ENCODE measurements at places on chromosomes 1 and 21.
A peak's percentile ranks its signal among the peaks of the same experiment; 100 is the strongest.

DNA sequence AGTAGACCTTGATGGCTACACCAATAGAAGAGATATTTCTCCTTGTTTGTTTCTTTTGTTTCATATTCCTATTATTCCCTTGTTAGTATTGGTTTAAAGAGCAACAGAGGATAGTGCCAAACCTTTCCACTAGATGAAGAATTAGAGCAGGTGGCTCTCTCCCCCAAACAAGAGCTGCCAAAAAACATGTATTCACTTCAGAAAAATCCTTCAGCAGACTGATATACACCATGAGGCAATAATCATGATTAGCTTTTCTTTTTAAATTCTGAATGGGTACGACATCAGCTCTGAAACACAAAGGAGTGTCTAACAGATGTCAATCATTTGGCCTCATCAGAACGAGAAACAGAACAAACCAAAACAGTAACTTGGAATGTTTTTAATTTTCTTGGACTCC, 67.3 kb upstream of the MAP10 start:
- no peak for DNase-seq

- DNase-seq = no peak
Measured at GRCh38 chr1:40770296-40771070, 13.1 kb upstream of the KCNQ4 start.

DNA sequence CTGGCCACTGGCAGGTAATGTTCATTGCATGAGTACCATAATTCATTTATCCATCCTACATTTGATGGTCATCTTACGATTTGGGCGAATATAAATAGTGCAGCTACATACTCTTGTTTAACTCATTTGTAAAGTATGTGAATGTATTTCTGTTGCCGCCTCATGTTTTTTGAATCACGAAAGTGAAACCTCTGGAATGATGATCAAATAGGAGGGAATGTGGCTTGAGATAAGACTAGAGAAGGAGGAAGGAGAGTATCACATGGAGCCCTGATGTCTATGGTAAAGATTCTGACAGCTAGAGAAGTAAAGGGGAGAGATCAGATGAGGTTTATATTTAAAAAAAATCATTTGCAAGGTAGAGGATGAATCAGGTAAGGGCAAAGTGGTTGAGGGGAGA, 8.0 kb downstream of the MRPS14 start:
- peak; percentile 69 for DNase-seq

DNA sequence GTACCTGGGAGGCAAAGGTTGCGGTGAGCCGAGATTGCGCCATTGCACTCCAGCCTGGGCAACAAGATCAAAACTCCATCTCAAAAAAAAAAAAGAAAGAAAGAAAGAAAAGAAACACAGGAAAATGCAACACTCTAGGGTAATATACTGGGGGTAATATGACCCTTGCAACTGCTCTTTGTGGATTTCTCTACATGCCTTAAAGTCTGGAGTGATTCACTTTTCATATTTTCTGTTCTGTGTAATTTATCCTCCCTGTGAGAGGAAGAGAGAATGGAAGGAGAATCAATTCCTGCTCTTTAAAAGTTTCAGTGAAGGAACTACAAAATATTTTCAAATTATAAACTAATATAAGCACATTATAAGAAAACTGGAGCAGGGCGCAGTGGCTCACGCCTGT, 22.7 kb downstream of the RIT1 start:
- peak; percentile 75 for DNase-seq

DNA sequence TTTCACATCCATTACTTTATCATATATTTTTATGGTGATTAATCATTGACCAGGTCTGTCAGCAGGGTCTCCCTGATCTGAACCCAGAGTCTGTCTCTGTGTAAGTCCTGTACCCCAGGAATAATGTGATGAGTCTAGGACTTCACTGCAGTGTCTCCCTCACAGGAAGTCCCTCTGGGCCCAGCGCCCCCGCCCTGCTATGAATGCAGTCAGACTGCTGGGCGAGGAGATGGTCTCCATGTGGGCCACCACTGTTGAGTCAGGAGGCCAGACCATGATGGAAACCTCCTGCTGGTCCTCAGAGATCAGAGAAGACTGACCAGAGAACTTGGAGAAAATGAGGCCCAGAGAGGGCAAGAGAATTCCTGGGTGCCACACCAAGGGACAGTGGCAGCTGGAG, 9.5 kb downstream of the TMEM222 start:
- no peak for DNase-seq

GRCh38 chr1:204241050-204241449, 27.3 kb upstream of the GOLT1A start:
- DNase-seq = no peak

- no peak for DNase-seq
Measured at GRCh38 chr1:201395936-201396335, 3.2 kb downstream of the LAD1 start.

- DNase-seq = peak; percentile 51
Measured at GRCh38 chr1:76807543-76808260, 59.6 kb upstream of the ST6GALNAC5 start.

DNA sequence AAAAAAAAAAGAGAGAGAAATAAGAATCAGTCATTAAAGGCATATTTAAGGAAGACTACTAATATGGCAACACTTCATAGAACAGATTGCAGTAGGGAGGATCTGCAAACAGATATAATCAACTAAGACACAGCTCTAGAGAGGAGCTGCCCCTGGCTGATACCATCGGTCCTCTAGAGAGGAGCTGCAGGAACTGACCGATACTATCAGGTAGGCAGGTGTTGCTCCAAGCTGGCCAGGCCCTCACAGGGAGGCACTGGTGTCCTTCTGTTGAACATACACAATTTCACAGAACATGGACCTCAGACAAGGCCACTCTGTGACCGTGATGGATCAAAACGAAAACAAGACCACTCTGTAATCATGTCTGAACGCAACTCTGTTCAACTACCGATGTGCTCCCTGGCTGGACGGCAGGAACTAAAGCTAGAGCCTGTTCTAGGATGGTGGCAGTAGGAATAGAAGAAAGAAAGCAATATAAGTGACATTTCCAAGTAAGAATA, 15.5 kb downstream of the SMYD3 start:
- DNase-seq = no peak

GRCh38 chr1:167821356-167821685, 92.6 kb downstream of the ADCY10 start:
- no peak for DNase-seq

DNA sequence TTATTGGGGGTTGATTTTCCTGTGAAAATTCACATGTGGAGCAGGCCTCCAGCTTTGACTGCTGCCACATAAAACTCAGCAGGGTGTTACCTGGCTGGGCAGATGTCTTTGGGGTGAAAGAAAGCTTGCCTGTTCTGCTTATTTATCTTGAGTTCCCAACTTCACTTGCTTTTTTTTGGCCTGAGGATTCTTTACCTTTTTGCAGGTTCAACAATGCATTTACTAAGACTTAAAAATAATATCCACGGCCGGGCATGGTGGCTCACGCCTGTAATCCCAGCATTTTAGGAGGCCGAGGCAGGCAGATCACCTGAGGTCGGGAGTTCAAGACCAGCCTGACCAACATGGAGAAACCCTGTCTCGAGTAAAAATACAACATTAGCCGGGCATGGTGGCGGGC, 509.1 kb downstream of the KIF26B start:
- no peak for DNase-seq

DNA sequence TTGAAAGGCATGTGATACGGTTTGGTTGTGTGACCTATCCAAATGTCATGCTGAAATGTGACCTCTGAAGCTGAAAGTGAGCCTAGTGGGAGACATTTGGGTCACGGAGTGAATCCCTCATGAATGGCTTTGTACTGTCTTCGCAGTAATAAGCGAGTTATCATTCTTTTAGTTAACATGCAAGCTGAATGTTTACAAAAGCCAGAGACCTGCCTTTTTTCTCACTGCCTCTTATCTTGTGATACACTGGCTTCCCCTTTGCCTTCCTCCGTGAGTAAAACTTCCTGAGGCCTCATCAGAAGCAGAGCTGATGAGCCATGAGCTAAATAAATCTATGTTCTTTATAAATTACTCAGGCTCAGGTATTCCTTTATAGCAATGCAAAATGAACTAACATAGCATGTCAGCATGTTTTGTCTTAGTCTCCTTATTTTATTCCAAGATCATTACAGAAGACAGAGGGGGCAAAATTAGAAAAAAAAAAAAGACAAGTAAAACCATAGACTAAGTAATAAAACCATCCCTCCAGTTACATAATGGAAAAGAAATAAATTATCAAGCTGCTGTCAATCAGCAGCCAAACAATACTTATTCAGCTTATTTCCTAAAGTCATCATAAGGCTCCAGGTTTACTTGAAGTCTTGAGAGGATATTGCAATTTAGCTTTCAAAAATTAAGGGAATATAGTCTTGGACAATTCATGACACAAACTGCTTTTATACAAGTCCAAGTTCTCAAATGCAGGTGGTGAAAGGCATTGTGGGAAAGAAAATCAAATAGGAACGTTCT, 12.1 kb downstream of the RGS18 start:
- DNase-seq = no peak

- DNase-seq = no peak
Measured at GRCh38 chr21:41903559-41904351, 24.6 kb upstream of the PRDM15 start.

DNA sequence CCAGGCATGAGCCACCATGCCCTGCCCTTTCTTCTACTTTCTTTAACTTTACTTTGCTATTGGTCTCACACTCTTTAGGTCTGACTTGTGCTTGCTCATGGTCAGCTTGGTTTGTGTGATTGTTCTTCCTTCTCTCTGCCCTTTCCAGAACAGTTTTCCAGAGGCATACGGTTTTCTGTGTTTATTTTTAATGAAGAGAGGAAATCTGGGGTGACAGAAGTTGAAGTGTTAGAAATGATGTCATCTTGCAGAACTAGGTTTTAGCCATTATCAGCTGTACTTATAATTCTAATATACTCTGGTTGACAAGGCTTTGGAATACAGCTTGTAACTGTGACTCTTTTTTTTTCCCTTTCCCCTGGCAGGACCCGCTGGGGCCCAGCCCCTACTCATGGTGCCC, 14.4 kb downstream of the AGO3 start:
- no peak for DNase-seq

- no peak for DNase-seq
Measured at GRCh38 chr21:37748351-37748750, 167.9 kb downstream of the KCNJ6 start.

DNA sequence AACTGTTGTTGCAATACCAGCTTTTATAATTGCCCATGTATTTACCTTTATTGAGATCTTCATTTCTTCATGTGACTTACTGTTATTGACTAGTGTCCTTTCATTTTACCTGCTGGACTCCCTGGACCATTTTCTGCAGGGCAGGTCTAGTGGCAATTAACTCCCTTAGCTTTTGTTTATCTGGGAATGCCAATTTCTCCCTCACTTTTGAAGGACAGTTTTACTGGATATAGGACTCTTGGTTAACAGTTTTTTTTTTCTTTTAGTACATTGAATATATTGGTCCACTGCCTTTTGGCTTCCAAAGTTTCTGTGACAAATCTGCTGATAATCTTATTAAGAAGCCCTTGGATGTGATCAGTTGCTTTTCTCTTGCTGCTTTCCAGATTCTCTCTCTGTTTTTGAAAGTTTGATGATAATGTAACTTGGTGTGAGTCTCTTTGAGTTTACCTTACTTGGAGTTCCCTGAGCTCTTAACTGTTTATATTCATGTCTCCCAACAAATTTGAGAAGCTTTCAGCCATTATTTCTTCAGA, 56.9 kb downstream of the COL18A1 start:
- no peak for DNase-seq

DNA sequence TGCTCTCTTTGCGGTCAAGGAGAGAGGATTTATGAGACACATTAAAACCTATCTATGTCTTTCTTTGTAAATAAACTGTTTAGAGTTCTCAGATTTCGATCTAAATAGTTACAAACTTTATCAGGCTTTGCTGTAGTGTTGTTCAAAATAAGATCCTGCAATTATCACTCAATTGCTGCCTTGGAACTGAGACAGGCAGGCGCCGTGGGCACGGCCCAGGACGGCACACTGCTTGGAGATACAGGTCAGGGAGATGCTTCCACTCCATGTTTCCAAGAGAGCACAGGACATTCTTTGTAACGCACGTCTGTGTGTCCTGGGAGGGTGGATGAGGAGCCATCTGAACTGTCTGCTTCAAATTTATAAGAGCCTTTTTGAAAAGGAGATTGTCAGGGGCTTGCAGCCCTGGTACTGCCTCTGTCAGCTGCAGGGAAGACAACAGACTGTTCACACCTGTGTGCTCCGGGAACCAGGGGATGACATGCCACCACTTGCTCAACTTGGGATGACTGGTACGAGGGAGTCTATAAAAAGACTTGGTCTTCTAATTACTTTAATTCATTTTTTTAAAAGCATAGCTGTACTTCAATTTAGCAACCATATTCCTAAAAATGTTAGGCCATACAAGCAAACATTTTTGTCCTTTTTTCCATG, 472.9 kb upstream of the RUNX1 start:
- DNase-seq = no peak

DNA sequence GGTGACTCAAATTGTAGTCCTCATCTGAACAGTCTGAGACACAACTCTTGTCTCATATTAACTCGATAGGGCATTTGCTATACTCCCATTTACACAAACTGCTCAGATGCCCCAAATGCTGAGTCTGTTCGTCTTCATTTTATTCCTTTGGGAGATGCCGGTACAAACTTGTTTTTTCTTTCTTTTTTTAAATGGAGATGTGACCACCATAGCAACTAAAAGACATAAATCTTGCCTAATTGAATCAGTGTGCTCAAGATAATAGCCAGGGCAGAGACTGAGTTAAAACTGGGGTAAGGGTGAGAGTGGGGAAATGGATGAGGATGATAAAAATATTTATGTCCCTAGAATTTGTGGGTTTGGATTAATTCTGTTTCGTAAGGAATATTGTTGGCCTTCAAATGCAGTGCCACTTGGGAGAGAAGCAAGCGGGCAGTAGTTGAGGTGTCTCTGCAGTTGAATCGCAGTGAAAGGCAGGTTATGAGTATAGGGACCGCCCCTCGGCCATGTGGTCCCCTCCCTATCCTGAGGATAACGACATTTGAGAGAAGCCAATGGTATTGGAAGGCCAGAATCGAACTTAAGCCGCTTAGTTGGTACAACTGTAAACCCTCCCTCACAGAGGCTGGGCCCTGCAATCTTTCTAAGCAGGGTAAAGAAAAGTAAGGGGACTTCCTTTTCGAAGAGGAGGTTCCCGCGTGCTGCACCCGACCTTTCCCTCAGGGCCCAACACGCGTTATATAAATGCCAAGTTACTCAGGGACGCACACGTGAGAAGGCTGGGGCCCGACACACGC, 859 bp upstream of the LRRC8B start:
- no peak for DNase-seq

GRCh38 chr1:2382621-2383361, 8.6 kb downstream of the MORN1 start:
- no peak for DNase-seq
